ENCODE measurements at places on chromosomes 2 and 18.

GRCh38 chr2:187438455-187438854, 9.6 kb downstream of the CALCRL start:
- DNase-seq = no peak

GRCh38 chr2:169136885-169137534, 67.6 kb downstream of the DHRS9 start:
- no peak for DNase-seq

- no peak for DNase-seq
These were observed 73.4 kb upstream of the ITPRID2 start for GRCh38 chr2:181818058-181818680.

GRCh38 chr2:72738096-72738495, 87.7 kb downstream of the EXOC6B start:
- DNase-seq = no peak

DNA sequence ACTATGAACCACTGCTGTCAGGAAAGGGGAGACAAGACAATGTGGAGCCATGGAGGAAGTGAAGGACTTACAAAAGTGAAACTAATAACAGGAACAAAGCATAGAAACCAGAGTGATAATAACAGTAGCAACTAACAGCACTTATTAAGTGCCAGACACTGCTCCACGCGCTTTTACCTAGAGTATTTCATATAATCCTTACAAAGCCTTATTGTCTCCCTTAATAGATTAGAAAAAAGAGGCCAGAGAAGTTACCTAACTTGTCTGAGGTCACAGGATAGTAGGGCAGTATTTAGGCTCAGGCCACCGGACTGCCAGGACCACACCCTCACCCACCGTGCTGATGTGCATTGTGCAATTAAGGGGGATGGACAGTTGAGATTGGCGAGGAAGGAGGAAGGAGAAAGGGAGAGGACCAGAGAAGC, 98.6 kb upstream of the NFU1 start:
- DNase-seq = no peak

DNA sequence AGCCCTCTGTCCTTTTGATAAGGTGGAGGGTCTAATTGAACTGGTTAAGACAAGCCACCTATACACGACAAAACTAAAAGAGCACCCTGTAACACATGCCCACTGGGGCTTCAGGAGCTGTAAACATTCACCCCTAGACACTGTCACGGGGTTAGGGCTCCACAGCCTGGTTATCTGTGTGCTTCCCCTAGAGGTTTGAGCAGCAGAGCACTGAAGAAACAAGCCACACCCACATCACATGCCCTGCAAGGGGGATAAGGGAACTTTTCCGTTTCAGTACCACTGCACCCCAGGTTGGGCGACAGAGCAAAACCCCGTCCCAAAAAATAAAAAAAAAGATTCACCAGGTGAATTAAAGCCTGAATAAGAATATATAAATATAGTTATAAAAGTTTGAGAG, 913.7 kb upstream of the ACVR2A start:
- no peak for DNase-seq

DNA sequence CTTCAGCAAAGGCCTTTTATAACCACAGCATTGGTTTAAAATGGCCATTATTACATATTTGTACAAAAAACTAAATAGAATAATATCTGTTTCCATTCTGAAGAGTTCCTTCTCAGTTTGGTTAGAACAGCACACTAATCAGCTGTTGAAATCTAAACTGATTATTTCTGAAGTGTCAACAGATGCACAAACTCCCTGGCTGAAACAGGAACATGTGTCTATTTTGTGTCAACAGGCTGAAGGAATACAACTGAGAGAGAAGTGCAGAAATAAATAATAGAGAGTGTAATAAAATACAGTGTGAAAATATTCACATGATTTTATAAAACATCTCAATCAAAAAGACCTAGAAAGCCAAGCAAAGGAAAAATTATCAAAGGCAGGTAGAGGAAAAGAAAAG, 29.7 kb downstream of the IKZF2 start:
- DNase-seq = no peak

- no peak for DNase-seq
These were observed 112.5 kb downstream of the MREG start for GRCh38 chr2:215900843-215901242.
